Psoas muscle (tissue), 8 donors: ENCODE measurements at places on chromosomes 5 and 9. TPM values are rescaled to one million over a fixed set of nuclear protein-coding genes. Genes with fewer than 3 reads are reported as not detected.

The BARHL1 gene
- not detected for total RNA-seq

- H3K36me3 ChIP-seq: no peaks in the 10 kb centered on the region
- H3K4me1 ChIP-seq: no peaks in the 10 kb centered on the region
- H3K4me3 ChIP-seq: no peak overlapping the region
- H3K27ac ChIP-seq: no peak overlapping the region
Observed at GRCh38 chr5:2711446-2712425, 39.7 kb downstream of the IRX2 start.

- no peak for DNase-seq
- H3K4me3 ChIP-seq: no peak overlapping the region
- no peaks in the 10 kb centered on the region for H3K27me3 ChIP-seq
- H3K4me1 ChIP-seq: no peaks in the 10 kb centered on the region
Observed at GRCh38 chr9:34492051-34492450, 30.7 kb downstream of the ENHO start.

DNA sequence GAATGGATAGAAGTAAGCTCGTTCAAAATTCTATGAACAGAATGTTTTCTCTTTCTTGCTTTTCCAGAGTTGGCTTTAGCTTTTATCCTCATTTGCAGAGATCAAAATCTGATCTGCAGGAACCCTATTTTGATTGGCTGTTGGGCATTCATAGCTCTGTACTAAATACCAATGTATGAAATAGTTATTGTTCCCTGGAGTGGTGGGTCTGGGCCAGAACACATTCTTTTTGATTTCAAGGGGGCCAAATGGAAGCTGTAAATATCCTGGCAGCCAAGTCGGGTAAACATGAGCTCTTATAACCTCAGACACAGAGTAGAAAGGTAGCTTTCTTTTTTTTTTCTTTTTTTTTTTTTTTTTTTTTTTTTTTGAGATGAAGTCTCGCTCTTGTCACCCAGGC, 241.5 kb downstream of the PDZD2 start:
- no peaks in the 10 kb centered on the region for H3K4me1 ChIP-seq
- DNase-seq: no peak
- no peak overlapping the region for H3K27ac ChIP-seq
- H3K4me3 ChIP-seq: no peak overlapping the region

DNA sequence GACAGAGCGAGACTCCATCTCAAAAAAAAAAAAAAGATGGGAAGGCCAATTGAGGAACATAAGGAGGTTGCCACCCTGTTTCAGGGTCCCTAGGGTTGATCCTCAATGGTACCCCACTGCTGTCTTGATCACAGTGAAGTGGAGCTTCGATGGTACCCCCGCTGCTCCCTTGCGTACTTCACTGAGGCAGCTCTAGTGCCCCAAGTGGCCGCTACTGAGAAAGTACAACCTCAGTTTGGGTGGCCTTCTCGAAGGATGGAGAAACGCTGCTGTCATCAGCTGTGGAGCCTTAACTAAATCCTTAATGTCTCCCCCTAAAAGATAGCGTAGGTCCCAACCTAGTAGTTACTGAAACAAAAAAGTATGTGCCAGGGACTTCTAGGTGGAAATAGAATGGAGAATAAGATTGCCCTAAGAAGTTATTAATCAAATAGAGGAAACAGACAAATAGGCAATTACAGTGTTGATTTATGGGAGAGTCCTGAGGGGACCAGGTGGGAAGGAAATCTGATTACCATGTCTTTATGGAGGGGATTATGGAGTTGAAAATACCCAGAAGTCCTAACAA, 6.3 kb downstream of the TESK1 start:
- no peak overlapping the region for H3K27ac ChIP-seq
- H3K4me1 ChIP-seq: peaks cover 21% of the 10 kb centered on the region
- H3K4me3 ChIP-seq: no peak overlapping the region
- peak; percentile 51 for DNase-seq
- peaks cover 9% of the 10 kb centered on the region for H3K36me3 ChIP-seq
